Left cardiac atrium (tissue), 4 donors: ENCODE measurements at places on chromosomes 11 and 22.

- DNase-seq, result peak; percentile 12
Measured at GRCh38 chr11:46674463-46675287, 25.7 kb downstream of the ARHGAP1 start.

DNA sequence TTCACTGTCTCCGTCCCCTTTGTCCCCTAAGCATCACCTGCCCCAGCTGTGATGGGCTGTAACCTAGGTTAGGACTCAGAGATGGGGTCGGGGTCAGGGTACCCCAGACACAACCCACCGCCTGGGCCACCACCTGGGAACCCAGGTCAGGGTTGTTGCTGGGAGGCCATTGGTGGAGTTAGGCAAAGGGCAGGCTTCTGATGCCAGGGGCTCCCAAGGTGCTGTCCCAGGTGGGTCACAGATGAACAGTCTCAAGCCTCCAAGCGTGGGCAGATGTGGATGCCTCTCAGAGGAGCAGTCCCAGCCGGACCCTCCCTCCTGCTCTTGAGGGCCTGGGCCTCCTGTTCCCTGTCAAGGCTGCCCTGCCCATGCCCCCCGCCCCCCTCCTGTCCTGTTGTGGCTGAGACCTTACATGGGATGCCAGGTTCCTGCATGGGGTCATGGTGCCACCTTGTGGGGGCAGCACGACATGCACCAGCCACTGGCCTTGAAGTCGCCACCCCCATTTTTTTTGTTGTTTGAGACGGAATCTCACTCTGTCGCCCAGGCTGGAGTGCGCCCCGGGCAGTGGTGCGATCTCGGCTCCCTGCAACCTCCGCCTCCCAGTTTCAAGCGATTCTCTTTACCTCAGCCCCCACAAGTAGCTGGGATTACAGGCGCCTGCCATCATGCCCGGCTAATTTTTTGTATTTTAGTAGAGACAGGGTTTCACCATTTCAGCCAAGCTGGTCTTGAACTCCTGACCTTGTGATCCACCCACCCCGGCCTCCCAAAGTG lies 12.1 kb downstream of the GATD1 start:
- peak; percentile 60 for DNase-seq

- no peak for DNase-seq
Measured at GRCh38 chr11:81975261-81975900, 758.3 kb downstream of the FAM181B start.

DNA sequence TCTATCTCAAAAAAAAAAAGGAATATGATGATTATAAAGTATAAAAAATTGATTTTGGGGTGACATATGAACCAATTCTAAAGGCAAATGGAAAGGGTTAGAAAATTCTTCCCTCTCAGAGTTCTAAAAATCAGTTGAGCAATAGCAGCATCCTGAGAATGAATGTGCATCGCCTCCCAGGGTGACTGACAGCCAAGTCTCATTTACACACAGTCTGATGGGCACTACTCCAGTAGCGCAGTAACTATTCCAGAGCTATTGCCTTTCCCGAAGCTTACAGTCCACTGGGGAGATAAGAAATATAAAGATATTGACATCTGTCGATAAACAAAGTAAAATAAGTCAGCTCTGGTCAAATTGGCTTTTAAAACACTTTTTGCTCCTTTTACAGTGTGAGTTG lies 32.3 kb upstream of the SORL1 start:
- DNase-seq, result peak; percentile 45

- no peak for DNase-seq
Measured at GRCh38 chr11:76623171-76623883, 47.2 kb downstream of the LRRC32 start.

- no peak for DNase-seq
Measured at GRCh38 chr11:115452241-115452640, 52.0 kb downstream of the CADM1 start.

GRCh38 chr22:49347376-49347775 lies 480.3 kb downstream of the BRD1 start:
- no peak for DNase-seq

DNA sequence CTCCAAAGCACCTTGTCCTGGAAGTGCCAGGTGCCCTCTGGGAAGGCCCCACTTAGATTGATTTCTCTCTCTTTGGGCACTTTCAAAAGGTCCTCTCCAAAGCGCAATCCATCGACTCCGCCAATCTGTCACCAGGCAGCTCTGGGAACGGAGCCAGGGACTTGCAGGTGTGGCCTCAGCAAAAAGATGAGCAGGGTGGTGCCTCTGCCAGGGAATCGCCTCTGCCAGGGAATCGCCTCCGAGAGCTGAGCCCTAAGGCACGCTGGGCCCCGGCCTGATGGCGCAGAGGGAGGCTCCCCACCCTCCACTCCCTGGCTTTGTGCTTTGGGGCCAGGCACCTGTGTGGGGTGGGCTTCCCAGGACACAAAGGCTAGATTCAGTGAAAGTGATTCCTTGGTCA lies 1391.3 kb downstream of the TBC1D22A start:
- no peak for DNase-seq

DNA sequence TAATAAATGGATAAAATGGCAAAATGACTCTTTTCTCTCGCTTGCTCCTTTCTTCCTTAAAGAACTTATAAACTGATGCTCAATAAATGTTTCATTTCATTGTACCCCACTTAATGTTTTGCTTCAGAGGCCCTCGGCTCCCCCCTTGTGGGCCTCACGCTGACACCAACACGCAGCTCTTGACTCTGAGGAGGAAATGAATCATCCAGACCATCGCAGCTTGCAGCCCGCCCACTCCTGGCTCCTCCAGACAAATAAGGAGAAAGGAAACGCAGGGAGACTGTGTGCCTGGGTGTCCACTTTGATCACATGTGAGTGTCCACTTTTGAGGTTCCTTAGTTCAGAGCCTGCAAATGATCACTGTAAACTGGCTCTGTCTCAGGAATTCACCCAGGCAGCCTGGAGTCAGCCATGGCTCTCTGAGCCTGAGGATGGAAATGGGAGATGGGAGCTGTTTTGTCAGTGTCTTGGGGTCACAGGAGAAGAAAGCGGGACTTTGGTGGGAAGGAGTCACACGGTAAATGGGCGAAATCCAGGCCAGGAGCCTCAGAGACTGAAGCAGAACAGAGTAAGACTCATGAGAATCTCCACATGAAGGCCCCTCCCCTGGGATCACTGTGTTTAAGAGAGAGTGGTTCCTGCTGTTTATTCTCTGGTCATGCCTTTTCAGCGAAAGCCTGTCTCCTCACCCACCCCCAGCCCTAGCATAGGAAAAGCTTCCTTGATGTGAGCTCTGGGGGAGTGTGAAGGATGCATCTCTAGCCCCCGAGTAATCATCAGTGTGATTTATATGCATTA lies 96.5 kb downstream of the CWC15 start:
- peak; percentile 90 for DNase-seq

DNA sequence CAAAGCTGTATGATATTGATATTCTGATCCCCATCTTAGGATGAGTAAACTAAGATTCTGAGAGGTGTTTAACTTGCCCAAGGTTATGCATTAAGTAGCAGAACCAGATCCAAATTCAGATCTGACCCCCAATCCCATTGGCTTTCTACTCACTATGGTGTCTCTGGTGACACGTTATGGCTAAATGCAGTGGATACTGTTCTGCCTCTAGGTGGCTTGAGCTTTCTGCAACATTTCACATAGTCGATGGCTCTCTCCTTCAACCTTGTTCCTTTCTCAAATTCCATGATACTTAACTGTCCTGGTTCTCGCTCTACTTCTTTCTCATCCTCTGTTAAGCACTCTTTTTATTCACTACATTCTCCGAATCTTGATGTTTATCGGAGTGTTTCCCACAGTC lies 9.4 kb downstream of the C11orf97 start:
- DNase-seq, result no peak

DNA sequence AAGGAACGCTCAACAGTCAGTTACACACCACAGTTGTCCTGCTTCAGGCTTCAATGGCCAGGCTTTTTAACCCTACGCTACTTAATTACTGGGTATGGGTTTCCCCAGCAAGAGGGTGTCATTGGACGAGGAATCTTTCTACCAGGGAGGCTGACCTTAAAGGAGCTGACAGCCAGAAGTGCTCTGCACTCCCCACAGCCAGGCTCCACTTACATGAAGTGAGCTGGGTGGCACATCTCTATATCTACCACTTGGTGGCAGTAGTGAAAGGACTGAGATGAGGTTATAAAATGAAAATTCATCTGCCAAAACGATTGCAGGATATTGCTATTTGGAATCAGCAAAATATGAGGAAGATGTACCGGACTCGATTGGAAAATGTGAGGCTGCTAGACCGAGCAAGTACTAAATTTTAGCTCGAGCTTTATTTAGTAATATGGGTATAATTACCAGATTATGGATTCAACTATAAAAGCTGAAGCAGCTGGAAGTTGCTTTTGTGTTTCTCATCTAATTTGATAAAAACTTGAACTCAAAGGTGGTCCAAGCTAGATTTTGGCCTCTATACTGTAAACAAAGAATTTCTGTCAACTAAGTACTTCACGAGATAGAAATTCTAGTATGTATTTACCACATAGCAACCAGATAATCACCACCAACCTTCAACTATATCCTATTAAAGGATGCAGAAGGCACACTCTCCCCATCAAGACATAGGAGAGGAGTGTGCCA lies 53.9 kb upstream of the CEP126 start:
- DNase-seq, result peak; percentile 28

DNA sequence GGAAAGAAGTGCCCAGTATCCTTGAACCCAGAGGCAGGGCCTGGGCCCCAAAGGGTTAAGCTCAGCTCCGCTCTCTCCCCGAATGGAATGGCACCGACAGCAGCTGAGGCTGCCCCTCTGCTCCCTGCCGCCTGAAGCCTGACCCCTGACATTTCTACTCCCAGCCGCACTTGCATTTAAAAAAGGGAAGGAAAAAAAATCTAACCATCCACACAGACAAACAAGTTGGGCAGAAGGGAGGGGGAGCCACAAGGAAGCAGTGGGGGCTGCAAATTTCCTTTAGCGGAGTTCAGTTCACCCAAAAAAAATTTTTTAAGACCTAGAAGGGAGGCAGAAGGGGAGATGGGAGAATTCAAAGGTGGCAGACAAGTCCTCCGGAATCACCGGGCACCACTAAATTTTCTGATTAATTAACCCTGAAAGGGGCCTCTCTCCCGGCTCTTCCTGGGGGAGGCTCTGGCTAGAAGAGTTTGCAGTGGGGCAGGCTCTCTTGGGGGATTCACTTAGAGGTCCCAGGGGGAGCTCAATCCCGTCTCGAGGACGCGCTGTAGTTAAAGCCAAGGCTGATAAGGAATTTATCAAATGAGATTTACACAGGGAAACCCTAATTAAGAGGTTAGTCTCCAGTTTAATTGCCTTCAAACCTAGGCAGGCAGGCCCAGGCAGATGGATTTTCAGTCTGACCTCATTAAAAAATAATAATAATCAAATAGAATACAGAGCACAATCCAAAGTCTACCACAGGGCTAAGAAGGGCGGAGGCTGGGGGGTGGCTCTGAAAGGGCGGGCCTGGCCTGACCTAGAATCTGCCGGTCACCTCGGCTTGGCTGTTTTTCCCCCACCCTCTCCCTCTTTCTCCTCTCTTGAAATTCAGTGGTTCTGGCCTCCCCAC lies 25.6 kb downstream of the MN1 start:
- DNase-seq, result no peak

DNA sequence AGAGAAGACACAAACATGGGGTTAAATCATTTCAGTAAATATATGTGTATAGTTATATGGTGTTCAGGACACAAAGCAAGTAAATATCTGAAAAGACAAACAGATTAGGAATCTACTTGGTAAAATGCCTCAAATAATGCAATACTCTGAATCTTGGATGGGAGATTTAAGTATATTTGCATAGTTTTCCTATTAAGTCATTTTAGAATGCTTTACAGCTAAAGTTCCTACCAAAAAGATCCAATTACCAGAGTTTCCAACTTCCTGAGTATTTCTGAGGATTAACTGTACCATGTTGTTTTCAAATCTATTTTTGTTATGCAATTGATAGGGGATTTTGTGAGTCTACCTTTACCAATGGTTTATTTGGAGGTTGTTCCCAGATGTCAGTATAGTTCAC lies 424.4 kb upstream of the CCDC179 start:
- no peak for DNase-seq

- DNase-seq, result no peak
Measured at GRCh38 chr11:34443136-34443535, 4.4 kb downstream of the CAT start.

- no peak for DNase-seq
Measured at GRCh38 chr11:78759071-78759470, 184.4 kb upstream of the NARS2 start.

DNA sequence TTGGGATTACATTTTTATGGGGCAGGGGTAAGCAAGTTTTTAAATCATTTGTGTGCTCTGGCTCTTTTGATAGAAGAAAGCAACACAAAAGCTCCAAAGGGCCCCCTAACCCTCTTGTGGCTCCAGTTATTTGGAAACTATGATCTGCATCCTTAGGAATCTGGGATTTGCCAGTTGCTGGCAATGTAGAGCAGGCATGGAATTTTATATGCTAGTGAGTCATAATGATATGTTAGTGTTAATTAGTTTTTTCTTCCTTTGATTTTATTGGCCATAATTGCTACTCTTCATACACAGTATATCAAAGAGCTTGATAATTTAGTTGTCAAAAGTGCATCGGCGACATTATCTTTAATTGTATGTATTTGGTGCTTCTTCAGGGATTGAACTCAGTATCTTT lies 10.1 kb downstream of the RAG1 start:
- no peak for DNase-seq

DNA sequence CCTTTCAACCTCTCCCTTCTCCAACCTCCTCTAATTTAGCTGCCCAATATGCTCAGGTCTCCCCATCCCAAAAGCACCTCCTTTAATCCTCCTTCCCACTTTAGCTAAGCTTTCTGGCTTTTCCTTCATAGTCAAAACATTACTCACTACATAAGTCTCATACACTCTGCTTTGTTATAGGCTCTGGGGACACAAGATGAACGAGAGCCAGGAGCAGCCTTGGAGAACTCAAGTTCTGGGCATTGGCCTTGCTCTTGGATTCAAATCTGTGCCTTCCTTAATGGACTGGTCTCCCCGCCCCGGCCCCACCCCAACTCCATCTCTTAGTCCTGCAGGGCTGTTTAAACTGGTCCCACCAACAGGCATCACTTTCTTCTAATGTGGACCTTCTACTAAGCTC lies 11.4 kb upstream of the HPX start:
- no peak for DNase-seq
